CD8-positive, alpha-beta memory T cell (primary cell): ENCODE measurements at places on chromosomes 7 and 10. TPM values are rescaled to one million over a fixed set of nuclear protein-coding genes. Genes with fewer than 3 reads are reported as not detected.

The INHBA gene
- not detected for polyA plus RNA-seq

GRCh38 chr7:150410131-150410530 is 31.0 kb downstream of the ZNF775 start:
- DNase-seq: no peak

DNA sequence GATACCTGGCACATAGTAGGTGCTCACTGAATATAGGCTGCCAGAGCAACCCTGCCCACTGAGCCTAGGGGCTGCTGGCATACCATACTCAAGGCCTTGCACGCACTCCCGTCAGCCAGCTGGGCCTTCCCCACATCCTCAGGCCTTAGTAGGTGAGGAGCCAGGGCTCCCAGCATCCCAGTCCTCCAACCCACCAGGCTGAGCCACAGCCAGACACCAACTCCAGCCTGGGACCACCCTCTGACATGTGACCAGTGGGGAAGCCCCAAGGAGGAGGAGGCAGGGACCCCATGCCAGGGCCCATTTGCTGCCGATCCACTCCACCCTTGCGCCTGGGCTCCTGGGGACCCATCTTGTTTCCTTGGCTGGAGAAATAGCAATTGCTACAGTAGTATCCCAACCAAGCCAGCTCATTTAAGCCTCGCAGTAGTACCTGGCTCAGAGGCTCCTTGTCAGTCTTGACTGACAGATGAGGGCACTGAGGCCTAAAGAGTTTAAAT is 11.4 kb downstream of the SLIT1 start:
- DNase-seq: no peak

The CNPY1 gene
- polyA plus RNA-seq: not detected

GRCh38 chr10:68559841-68560185 is 324 bp upstream of the TET1 start:
- DNase-seq: no peak

- DNase-seq: no peak
Measured at GRCh38 chr10:95941115-95941514, 33.3 kb downstream of the CC2D2B start.

The STK31 gene
- polyA plus RNA-seq: 0.15 TPM

DNA sequence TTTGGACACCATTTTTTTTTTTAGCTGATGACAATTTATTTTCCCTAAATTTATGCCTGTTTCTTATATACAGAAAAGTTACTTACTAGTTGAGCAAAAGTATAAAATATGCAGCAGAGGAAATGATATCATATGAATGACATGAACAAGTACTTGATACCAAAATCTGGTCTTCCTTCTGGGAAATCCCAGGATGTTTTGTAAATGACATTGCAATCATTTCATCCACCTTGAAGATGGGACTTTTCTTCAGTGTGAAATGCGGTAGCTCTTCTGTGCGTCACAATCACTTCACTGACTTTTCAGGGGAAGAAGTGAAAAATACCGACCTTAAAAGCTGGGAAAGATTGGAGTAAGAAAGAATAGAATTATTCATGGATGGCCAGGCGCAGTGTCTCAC is 23.8 kb downstream of the C1QL3 start:
- DNase-seq: no peak
